ENCODE measurements at places on chromosomes 4 and X.

DNA sequence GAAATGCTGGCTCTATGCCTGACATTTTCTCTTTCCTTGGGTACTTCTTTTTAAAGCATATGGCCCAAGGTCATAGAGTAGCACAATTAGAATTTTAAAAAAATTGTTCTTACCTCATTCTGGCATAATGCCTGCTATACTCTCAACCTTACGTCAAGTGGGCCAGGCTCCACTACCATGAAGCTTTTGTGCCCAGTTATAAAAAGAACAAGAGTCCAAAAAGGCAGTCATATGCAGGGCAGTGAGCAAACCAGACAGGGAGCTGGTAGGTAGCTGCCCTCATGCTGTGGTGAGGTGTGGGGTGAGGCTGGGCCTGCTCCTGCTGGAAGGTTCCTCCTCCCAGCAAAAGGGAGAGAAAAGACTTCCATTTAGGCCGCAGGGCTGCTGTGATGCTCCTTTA, 64.4 kb upstream of the UCP1 start:
- no peak overlapping the region for H3K4me3 ChIP-seq
- no peaks in the 10 kb centered on the region for H3K27me3 ChIP-seq
- no peaks in the 10 kb centered on the region for H3K36me3 ChIP-seq
- H3K27ac ChIP-seq = no peak overlapping the region
- peaks cover 6% of the 10 kb centered on the region for H3K4me1 ChIP-seq

DNA sequence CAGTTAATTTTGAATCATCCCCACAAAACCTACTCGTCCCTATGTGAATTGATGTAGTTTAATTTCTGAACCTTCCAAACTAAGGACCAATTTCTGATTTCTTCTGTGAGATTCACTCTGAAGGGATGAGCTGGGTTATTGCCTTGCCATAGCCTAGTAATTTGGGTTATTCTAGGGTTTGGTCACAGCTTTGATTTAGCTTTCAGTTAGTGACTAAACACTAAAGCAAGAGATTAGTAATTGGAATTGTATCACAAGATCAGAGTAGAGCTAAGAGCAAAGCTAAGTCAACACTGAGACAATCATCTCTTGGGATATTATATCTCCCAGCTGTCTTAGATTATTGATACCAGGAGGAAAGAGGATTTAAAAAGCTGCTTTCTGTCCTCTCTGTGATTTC, 588.0 kb downstream of the CCSER1 start:
- no peak overlapping the region for H3K4me3 ChIP-seq
- DNase-seq = no peak
- H3K36me3 ChIP-seq = no peaks in the 10 kb centered on the region
- H3K27me3 ChIP-seq = no peaks in the 10 kb centered on the region
- H3K27ac ChIP-seq = no peak overlapping the region

DNA sequence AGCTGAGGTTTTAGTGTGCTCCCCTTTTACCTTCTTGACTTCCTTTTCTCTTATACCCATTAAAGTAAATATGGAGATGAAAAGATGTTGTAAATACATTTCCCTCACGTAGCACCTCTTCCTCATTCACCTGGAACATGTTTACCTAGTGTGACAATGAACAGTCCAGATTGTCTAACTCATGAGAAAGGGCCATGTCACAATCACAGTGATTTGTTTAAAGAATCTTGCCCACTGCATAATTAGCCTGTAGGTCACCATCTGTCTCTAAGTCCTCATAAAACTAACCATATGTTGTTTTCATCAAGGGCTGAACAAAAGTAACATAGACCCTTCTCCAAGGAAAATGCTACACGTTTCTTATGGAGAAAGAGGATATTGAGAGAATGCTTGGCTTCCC, 85.7 kb downstream of the TSPAN5 start:
- peaks cover 17% of the 10 kb centered on the region for H3K4me1 ChIP-seq
- DNase-seq = no peak
- no peak overlapping the region for H3K4me3 ChIP-seq

- H3K27me3 ChIP-seq = no peaks in the 10 kb centered on the region
- no peak for DNase-seq
- H3K27ac ChIP-seq = no peak overlapping the region
- H3K4me3 ChIP-seq = no peak overlapping the region
These were observed 139.3 kb downstream of the TLL1 start for GRCh38 chr4:166012129-166013030.

GRCh38 chr4:36677112-36677511, 395.7 kb downstream of the DTHD1 start:
- no peak overlapping the region for H3K4me3 ChIP-seq
- peak; percentile 32 for DNase-seq
- no peaks in the 10 kb centered on the region for H3K4me1 ChIP-seq
- no peaks in the 10 kb centered on the region for H3K36me3 ChIP-seq
- no peak overlapping the region for H3K27ac ChIP-seq

DNA sequence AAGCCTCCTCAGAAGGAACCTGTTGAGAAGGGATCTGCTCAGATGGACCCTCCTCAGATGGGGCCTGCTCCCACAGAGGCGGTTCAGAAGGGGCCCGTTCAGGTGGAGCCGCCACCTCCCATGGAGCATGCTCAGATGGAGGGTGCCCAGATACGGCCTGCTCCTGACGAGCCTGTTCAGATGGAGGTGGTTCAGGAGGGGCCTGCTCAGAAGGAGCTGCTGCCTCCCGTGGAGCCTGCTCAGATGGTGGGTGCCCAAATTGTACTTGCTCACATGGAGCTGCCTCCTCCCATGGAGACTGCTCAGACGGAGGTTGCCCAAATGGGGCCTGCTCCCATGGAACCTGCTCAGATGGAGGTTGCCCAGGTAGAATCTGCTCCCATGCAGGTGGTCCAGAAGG, 22.9 kb downstream of the REST start:
- no peak overlapping the region for H3K27ac ChIP-seq
- no peak for DNase-seq

GRCh38 chrX:124343016-124343415, 3.3 kb upstream of the SH2D1A start:
- H3K36me3 ChIP-seq = no peaks in the 10 kb centered on the region
- H3K27me3 ChIP-seq = no peaks in the 10 kb centered on the region
- H3K4me1 ChIP-seq = no peaks in the 10 kb centered on the region
- no peak overlapping the region for H3K4me3 ChIP-seq
- H3K27ac ChIP-seq = no peak overlapping the region
- no peak for DNase-seq

DNA sequence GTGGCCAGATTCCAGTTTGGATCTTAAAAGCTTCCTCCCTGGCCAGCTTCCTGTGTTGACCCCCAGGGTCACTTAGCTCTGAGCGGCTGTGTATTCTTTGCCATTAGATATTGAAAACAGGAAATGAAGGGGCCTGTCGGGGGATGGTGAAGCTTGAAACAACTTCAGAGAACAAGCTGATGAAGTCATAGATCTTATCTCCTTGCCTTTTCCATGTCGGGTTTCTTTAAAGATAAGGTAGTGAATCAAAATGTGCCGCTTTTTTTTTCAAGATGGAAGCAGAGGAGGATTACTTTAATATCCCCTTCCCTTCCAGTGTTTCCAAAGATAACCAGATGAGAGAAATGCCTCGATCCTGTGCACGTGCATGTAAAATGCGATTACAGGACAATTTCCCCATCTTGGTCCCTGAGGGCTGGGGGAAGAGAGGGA, 508.5 kb downstream of the MID1IP1 start:
- no peaks in the 10 kb centered on the region for H3K4me1 ChIP-seq
- H3K4me3 ChIP-seq = no peak overlapping the region
- peaks cover 35% of the 10 kb centered on the region for H3K27me3 ChIP-seq

DNA sequence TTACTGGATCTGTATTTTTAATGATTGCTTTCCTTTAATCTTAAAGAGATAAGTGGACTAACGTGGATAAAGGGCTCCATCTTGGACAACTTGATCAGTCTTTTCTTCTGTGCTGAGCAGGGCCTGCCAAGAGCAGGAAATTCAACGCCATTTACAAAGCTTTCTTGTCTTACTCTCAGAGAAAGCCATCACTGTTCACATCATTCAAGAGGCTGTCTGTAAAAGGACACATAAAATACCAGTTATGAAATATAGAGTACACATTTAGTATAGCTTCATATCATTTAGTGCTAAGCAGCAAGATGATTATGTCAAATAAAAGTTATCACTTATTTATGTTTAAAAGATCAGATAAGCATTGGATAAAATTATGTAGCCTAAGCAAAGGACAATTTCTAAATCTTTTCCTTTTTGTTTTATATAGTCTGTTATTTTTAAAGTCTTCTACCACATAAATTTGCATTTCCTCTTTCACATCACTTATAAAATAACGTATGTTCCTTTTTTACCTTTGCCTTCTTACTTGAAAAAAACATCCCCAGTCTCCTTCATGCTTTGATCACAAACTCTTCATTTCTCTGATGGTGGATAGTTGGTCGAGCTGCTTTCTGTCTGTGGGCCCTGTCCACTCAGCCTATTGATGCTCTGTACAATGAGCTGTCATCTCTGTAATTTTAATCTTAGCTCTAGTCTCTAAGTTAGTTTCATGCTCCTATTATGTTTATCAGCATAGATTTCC, 2.1 kb upstream of the CCNG2 start:
- no peak overlapping the region for H3K4me3 ChIP-seq
- no peak overlapping the region for H3K27ac ChIP-seq
- no peak for DNase-seq
- peaks cover 12% of the 10 kb centered on the region for H3K36me3 ChIP-seq
- H3K27me3 ChIP-seq = peaks cover 38% of the 10 kb centered on the region
- peaks cover 20% of the 10 kb centered on the region for H3K4me1 ChIP-seq

- H3K27me3 ChIP-seq = peaks cover 3% of the 10 kb centered on the region
- H3K27ac ChIP-seq = no peak overlapping the region
- peaks cover 3% of the 10 kb centered on the region for H3K36me3 ChIP-seq
These were observed 3.7 kb upstream of the UBA1 start for GRCh38 chrX:47189906-47190305.

GRCh38 chr4:113673450-113673849, 88.1 kb downstream of the CAMK2D start:
- no peak overlapping the region for H3K4me3 ChIP-seq
- peaks cover 6% of the 10 kb centered on the region for H3K36me3 ChIP-seq
- peak overlapping the region; percentile 27 for H3K27ac ChIP-seq
- peaks cover 37% of the 10 kb centered on the region for H3K4me1 ChIP-seq
- no peaks in the 10 kb centered on the region for H3K27me3 ChIP-seq

DNA sequence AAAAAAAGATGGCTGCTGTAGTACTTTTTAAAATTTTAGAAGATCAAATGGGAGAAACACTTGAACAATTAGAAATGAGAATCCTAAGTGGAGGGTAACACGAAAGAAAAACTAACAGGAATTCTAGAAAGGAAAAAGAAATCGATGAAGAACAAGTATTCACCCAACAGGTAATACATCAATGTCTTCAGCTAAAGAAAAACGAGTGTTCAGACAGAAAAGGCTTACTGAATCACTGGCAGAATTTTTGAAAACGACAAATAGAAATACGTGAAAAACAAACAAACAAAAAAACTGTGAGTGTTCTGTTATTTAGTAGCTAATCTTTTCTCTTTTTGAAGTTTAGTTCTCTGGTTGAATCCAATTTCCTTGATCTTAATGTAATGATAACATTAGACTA, 1.8 kb downstream of the MAD2L1 start:
- no peak for DNase-seq

- H3K36me3 ChIP-seq = no peaks in the 10 kb centered on the region
- DNase-seq = no peak
- H3K27me3 ChIP-seq = no peaks in the 10 kb centered on the region
- H3K4me3 ChIP-seq = no peak overlapping the region
- H3K4me1 ChIP-seq = no peaks in the 10 kb centered on the region
- H3K27ac ChIP-seq = no peak overlapping the region
These were observed 23.8 kb downstream of the TENM3 start for GRCh38 chr4:182267048-182267447.

All from osteoblast (primary cell).